ENCODE measurements at places on chromosomes 7 and 10. TPM values are rescaled to one million over a fixed set of nuclear protein-coding genes. Genes with fewer than 3 reads are reported as not detected.

GRCh38 chr10:3538291-3538655 lies 246.7 kb downstream of the KLF6 start:
- no peak for DNase-seq

GRCh38 chr7:134004829-134005505 lies 122.2 kb upstream of the LRGUK start:
- DNase-seq = no peak

- DNase-seq = no peak
Measured at GRCh38 chr10:13724484-13724883, 137.7 kb downstream of the PRPF18 start.

DNA sequence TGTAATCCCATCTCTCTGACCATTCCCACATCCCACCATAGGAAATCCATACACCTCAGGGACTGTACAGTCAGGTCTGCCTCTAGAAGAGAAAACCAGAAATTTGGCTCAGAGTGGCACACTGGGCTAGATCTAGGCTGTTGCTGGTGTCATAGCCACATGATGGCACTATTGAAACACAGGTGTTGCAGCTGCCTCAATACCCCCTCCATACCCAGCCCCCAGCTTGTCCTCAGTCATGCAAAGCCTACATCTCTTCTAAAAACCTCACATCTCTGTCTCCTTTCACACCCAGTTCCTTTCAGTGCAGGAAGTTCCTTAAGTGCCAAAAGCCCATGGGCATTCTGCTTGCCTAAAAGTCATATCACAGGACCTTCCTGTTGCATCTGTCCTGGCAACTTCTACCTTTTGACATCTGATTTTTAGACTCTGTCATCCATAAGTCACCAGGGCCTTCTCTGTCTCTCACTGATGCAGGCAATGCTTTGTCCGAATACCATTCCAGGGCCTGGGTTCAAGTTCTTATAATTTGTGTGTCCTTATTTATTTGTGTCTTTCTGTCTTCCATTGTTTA lies 27.0 kb upstream of the HIBADH start:
- DNase-seq = no peak

- DNase-seq = no peak
Measured at GRCh38 chr7:105690325-105690945, 109.1 kb upstream of the EFCAB10 start.

- no peak for DNase-seq
Measured at GRCh38 chr10:17838080-17838648, 29.0 kb downstream of the MRC1 start.

RAB19 gene
- 2.5 TPM for polyA plus RNA-seq

DNA sequence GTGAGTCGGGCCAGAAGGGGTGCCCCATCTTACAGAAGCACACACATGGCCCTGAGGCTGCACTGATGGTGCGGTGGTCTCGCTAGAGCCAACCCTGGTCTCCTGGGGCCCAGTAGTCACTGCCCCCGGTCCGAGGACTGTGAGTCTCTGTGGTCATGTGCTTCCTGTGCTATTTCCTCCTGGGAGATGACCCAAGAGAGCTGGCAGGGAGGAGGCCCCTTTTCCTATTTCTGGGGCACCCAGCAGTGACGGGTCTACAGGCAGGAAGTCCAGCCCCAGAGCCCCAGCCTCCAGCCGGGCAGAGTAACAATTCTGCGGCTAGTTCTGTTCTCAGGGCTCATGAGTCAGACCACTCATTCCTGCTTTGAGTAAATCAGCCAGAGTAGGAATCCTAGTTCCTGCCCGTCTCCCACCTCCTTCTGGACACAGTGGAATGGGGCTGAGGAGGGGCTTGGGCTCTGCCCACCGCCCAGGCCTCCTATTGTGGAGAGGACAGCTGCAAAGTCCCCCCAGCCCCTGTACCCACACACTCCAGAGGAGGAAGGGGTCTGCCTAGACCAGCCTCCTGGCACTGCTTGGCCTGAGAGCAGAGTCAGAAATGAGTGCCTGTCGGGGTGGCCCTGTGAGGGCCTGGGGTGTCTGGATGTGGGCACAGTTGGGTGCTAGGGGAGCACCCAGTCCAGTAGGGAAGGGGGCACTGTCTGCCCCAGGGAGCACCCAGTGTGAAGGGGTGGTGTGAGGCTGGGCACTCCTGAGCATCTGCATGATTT lies 80.5 kb upstream of the PPIF start:
- no peak for DNase-seq

DNA sequence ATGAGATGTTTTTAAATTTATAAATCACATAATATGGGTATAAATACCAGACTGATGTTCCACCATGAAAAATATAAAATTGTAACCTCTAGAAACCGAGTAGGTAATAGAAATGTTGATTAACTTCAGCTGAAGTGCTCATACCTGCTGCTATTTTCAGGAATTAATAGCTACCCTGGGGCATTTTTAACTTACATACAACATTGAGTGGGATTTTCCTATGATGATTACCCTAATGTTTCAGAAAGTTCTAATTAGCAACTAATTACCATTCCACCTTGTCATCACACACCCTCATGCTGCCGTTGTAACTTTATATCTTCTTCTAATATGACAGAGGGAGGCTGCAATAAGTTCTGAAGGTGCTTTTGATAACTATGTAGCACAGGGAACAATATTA lies 53.5 kb upstream of the ARHGAP12 start:
- no peak for DNase-seq

GRCh38 chr7:31125171-31125570 lies 73.1 kb downstream of the ADCYAP1R1 start:
- no peak for DNase-seq

- no peak for DNase-seq
Measured at GRCh38 chr10:22365644-22366434, 20.5 kb downstream of the SPAG6 start.

DNA sequence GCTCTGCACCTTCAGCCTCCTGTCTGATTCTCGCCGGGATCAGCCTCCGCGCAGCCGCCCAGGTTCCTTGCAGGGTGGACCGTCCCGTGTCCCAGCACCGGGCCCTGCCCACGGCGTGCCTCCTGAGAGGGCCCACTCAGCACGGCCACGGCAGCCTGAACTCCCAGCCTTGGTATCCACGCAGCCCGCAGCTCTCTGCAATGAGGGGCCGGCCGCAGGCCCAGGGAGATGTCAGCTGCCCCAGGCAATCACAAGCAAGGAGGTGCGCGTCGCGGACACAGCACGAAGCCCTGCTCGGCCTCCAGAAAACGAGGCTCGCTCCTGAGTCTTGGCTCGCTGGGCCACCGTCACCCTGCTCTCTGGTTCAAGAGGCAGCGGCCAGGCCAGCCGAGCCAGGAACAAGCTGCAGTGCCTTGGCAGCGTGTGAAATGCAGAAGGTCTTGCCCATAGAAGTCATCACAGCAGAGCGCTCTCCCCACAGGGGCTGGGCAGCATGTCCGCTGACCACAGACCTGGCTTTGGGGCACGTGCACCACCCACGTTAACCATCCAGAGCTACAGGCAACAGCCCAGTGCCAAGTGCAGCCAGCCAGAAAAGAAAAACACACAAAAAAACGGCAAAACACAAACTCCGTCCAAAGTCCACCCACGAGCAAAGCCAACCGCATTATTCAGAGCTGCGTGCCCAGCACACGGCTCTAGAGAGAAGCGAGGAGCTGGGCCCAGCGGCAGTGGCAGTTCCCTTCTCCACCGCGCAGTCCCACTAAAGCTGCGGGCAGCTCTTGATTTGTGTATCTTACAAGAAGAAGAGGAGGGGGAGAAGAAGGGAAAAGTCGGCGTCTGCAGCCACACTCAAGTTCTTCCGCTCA lies 13.9 kb downstream of the GPER1 start:
- DNase-seq = no peak

GRCh38 chr7:41695661-41696322 lies 7.1 kb downstream of the INHBA start:
- no peak for DNase-seq

All from right renal pelvis (tissue), 4 donors.